ENCODE measurements at places on chromosomes 6 and 20.

DNA sequence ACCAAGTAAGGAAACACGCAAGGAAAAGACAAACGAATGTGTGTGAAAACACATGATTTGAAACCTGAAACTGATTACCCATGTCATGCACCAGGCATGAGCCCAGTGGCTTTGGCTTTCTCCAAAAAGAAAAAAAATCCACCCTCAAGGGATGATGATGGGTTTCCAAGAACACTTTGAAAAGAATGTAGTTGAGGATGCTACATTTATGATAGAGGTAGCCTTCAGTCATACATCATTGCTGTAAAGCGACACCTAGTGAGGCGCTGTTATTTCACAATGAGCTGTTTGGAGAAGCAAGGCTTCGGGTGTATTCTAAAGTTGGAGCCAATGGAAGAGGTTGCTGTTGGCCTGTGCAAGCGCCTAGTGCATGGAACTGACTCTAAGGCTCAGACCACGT lies 124.9 kb downstream of the SCML4 start:
- DNase-seq = no peak

DNA sequence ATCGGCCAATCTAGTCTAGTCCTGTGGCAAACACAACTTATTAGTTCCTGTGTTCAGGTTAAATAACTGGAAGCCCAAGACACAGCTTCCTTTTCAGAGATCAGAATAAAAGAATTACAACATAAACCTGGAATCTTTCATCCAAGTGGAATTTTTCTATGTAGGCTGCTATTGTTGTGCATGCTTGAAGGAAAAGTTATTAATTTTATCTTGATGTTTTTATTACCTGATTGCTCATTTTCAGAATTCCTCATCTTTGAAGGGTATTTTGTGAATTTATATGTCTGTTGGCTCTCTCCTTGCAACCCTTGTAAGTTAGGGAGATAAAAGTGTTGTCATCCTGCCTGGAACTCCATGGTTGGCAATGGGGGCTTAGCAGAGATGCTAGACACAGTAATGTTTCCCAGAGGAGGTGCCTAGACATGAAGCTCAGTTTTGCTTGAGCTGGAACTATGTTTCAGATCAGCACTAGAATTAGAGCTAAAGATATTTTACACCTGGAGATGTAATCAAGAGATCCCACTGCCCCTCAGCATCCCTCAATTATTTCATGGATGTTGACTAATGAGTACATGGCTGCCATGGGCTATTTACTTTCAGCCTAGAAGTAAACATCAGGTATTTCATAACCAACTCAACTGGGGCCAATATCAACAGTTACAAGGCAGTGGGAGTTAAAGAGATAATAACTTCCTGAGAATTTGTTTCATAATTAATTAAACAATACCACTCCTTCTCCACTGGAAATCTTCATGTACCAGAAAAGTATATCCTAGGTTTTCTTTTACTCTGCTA lies 367.0 kb upstream of the MARCKS start:
- no peak for DNase-seq

DNA sequence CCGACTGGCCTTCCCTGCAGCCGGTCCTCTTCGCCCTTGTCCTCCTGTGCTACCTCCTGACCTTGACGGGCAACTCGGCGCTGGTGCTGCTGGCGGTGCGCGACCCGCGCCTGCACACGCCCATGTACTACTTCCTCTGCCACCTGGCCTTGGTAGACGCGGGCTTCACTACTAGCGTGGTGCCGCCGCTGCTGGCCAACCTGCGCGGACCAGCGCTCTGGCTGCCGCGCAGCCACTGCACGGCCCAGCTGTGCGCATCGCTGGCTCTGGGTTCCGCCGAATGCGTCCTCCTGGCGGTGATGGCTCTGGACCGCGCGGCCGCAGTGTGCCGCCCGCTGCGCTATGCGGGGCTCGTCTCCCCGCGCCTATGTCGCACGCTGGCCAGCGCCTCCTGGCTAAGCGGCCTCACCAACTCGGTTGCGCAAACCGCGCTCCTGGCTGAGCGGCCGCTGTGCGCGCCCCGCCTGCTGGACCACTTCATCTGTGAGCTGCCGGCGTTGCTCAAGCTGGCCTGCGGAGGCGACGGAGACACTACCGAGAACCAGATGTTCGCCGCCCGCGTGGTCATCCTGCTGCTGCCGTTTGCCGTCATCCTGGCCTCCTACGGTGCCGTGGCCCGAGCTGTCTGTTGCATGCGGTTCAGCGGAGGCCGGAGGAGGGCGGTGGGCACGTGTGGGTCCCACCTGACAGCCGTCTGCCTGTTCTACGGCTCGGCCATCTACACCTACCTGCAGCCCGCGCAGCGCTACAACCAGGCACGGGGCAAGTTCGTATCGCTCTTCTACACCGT lies 6.1 kb downstream of the UBD start:
- DNase-seq = no peak

GRCh38 chr20:2794866-2795447 lies 5.5 kb downstream of the CPXM1 start:
- DNase-seq = no peak

DNA sequence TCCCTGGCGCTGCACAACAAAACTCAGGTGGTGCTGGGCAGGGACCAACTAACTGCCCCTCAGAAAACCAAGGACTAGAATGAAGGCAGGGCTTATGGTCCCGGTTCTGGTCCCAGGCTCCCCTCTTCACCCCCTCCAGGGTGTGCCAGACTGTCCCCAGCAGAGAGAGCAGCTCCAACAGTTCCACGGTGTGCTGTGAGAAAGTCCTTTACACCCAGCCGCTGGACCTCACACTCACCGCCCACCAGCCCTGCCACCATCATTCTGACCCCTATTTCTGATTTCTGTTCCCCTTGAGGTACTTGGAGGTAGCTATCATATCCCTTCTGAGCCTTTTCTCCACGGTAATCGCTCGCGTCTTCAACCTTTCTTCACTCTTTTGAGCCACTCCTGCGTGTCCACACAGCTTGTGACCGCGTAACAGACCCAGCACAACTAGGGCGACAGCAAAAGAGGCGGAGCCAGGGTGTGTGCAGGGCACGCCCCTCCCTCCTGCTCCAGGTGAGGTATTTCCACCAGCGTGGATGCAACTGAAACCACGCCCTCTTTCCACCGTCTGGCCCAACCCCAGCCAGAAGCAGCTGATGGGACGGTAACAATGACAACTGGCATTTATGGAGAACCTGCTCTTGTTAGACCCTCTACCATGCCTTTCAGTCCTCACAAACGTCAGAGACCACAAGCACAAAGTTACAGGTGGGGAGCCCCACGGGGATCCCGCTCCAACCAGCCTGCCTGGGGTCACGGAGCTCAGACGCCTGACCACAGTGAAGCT lies 2.3 kb downstream of the PXDC1 start:
- no peak for DNase-seq

All from T-helper 17 cell (primary cell).